Globus pallidus (tissue), 1 donor: ENCODE measurements at places on chromosomes 3 and 15.

- DNase-seq: no peak
Measured at GRCh38 chr3:3241596-3241995, 62.1 kb upstream of the CRBN start.

DNA sequence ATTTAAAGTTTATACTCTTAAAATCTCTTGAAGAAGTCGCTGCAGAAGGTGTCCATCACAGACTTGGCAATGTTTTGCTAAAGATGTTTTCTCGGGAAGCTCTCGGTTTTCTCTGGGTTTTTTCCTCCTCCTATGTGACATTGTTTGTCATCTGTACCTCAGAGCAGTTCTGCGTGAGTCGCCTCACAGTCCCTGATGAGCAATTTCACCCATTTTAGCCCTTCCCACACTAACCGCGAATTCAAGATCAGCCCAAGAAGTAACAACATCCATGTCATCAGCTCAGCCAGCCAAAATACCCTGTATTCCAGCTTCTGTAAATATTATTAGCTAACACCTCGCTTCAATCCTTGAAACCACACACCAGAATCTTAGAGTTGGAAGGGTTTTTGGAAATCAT is 224.3 kb upstream of the SETMAR start:
- no peak for DNase-seq

- no peak for DNase-seq
Measured at GRCh38 chr15:98753726-98754656, 105.7 kb downstream of the IGF1R start.

- no peak for DNase-seq
Measured at GRCh38 chr3:182816181-182816580, 22.9 kb downstream of the ATP11B start.

DNA sequence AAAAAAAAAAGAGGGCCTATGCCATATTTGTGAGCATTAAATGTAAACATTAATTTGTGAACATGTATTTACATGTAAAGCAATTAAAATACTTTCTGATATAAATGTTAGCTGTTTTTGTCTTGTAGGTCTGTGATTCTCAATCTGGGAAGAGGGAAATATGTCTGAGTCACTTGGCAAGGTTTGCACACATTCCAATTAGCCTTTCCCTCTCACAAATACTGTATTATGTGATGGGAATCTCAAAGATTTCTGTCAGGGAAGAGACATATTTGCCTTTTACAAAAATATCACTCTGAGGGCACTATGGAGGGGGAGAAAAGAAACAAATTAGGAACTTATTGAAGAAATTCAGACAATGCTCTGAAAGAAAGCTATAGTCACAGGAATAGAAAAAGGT is 483.6 kb downstream of the GBE1 start:
- no peak for DNase-seq

GRCh38 chr15:67504056-67504455 is 16.9 kb upstream of the C15orf61 start:
- no peak for DNase-seq

DNA sequence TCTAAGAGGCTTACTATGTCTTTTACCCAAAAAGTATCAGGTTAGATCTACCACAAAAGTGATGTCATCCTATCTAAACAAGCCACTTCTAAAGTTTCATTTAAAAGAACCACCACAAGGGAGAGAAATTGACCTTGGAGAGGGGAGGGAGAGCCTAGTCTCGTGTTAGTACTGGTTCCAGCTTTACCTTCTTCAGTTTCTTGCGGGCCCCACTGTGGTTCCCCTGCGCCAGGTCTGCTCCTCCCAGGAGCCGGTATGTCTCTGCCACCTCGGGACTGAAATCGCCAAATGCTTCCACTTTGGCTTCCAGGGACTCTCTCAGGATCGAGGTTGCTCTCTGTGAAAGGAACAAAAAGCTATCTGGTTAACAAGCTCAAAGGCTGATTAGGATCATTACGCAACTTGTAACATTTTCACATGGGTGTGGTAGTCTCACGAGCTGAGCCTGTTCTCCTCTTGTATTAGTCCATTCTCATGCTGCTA is 51.1 kb downstream of the SYNM start:
- no peak for DNase-seq

GRCh38 chr3:109071350-109072142 is 46.4 kb downstream of the MORC1 start:
- no peak for DNase-seq
